ENCODE measurements at places on chromosomes 7 and 10. TPM values are rescaled to one million over a fixed set of nuclear protein-coding genes. Genes with fewer than 3 reads are reported as not detected.

TFPI2 gene
- total RNA-seq, result 41.5 TPM

VAX1 gene
- total RNA-seq, result not detected

ELFN1 gene
- total RNA-seq, result 3.6 TPM

PAPOLB gene
- not detected for total RNA-seq

GPR22 gene
- 0.08 TPM for total RNA-seq

MALRD1 gene
- 65.4 TPM for total RNA-seq

MGAM2 gene
- 4.1 TPM for total RNA-seq

NPFFR1 gene
- not detected for total RNA-seq

CISD1 gene
- 47.0 TPM for total RNA-seq

GOT1 gene
- 59.0 TPM for total RNA-seq

ENKUR gene
- total RNA-seq, result 1.4 TPM
